ENCODE measurements at places on chromosomes 5 and 9.

DNA sequence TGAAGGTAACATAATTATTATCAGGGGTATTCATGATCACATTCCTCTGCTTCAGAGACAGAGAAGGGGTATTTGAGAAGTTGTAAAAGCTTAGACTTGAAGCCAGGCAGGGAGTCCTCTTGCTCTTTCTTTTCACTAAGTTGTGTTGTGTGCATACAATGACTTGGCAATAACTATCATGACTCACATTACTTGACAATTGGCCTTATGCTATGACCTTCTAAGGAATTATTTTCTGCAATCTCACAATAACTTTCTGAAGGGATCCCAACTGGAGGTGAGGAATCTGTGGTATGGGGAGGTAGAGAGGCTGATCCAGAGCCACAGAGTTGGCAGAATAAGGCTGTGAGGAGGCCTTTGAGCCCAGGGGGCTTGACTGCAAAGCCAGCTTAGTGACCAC lies 622.3 kb downstream of the MTRR start:
- no peak for DNase-seq

- DNase-seq: no peak
Observed at GRCh38 chr5:23223846-23224245, 283.6 kb upstream of the PRDM9 start.

DNA sequence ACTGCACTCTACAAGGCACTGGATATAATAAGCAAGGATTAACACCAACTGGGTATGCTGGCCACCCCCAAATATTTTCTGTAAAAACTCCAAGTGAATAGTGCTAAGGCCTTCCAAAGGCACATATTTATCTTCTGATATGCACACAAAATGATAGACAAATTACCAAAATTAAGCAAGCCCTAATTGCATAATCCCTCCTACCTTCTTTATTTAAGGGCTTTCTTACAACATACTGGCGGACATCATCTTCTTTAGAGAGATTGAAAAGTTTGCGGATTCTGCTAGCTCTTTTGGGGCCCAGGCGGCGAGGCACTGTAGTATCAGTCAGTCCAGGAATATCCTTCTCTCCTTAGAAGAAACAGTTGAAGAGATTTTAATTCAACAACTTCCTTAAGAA lies 1.9 kb downstream of the RPS6 start:
- DNase-seq: no peak

DNA sequence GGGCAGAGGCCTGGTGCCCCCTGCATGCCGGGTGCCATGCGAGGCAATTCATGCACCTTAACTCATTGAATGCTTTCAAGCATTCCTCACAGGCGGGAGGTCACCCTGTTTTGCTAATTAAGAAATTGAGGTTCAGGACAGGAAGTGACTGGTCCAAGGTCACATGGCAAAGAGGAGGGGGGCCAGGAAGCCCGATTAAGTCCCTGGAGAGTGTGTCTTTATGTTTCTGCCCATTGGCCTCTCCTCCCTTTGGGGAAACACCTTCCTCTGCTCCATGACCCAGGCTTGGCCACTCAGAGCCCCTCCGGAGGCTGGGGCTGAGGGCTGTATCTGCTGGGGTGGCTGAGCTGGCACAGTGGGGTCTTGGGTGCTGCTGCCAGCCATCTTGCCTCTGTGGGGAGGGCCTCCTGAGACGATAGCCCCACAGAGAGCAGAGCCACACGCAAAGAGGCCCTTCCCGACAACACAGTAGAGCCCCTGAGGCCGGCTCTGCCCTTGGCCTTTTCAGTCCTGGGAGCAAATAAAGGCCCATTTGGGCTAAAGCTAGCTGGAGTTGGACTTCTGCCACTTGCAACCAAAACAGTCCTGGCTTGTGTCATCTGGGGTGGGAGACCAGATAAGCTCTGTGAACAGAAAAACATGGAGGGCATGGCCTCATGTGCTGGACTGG lies 90.8 kb upstream of the NEURL1B start:
- DNase-seq: no peak

DNA sequence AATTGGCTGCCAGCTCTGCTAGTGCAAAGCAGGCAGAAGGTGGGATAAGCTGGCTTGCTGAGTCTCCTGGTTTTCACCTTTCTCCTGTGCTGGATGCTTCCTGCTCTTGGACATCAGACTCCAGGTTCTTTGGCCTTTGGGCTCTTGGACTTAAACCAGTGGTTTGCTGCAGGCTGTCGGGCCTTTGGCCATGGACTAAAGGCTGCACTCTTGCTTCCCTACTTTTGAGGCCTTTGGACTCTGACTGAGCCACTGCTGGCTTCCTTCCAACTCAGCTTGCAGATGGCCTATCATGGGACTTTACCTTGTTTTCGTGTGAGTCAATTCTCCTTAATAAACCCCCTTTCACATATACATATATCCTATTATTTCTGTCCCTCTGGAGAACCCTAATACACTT lies 1293.9 kb upstream of the CDH6 start:
- DNase-seq: no peak

GRCh38 chr5:175235251-175235960 lies 208.6 kb downstream of the DRD1 start:
- DNase-seq: no peak

- DNase-seq: no peak
Observed at GRCh38 chr5:125503946-125504345, 757.5 kb upstream of the ZNF608 start.

- no peak for DNase-seq
Observed at GRCh38 chr5:123439709-123440108, 16.5 kb upstream of the CEP120 start.

DNA sequence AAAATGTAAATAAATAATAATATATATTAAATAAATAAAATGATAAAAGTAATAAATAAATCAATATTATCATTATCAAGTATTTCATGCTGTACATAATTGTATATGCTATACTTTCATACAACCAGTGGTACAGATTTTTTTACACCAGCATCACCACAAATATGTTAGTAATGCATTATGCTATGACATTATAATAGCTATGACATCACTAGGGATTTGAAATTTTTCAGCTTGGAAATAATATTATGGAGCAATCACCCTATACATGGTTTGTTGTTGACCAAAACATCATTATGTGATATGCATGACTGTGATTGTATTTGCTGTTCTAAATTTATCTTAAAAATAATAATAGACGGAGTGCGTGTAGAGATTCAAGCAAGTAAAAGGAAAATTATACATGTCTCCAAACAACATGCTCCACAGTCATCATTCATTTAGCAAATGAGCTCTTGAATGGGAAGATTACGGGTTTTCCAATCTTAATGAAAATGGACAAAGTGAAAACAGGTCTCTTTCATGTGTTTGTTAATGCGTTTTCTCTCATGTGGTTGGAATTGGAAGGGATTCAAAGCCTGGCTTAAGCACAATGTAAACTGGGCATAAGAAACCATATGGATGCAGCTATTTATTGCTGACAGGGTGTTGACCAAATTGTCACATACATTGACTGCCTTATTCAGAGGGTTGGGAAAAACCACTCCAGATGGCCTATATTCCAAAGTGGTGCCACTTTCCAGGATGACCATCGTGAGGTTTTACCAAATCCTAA lies 643.0 kb upstream of the RGMB start:
- no peak for DNase-seq

- no peak for DNase-seq
Observed at GRCh38 chr5:38547257-38547656, 9.2 kb downstream of the LIFR start.

DNA sequence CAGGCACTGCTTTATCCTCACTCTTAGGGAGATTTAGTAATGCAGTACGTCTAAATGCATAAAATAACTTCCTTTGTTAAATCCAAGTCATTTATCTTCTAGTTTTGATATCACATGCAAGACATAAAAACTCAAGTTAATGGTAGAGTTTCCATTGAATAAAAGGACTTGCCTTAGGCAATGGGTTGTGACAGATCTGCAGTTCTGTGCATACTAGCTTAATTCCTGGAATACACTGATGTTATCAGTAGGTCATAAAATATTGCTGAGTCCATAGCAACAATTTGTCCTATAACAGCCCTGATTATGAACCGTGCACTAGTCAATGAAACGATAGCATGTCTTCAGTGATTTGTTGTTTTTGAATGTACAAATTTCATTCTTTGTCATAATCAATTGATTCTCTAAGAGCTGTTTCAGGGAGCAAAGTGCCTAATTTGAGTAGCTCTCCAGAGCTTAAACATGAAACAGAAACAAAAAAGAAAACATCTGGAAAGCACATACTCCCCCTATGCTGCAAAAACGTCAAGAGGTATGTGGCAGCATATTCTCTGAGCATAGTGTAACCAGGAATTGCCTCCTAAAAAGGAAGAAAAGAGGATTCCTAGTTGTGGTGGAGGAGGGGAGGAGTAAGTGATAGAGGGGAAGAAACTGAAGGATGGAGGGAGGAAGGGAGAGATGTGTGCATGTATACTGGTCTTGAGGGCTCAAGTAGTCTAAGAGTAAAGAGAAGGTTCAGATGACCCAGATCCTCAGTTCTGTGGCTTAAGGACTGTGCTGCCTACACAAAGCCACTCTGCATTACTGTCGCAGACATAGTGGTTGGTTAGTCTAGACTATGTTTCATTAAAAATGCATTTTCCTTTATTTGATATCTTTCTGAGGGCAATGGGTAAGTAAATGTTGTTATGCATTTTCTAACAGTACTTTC lies 589.2 kb downstream of the PRR16 start:
- DNase-seq: no peak

GRCh38 chr9:4106081-4106759 lies 193.6 kb downstream of the GLIS3 start:
- DNase-seq: no peak

DNA sequence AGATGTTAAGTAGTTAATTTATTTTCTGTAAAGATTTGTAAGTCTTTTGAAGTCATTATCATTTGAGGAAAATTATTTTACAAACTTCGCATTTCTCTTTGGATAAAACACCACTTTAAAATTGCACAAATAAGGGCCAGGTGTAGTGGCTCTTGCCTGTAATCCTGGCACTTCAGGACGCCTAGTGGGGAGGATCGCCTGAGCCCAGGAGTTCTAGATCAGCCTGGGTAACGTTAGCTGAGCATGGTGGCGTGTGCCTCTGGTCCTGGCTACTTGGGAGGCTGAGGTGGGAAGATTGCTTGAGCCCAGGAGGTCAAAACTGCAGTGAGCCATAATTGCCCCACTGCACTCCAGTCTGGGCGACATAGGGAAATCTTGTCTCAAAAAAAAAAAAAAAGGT lies 185.5 kb downstream of the KDM4C start:
- DNase-seq: no peak

- no peak for DNase-seq
Observed at GRCh38 chr5:22567983-22568382, 285.2 kb downstream of the CDH12 start.

- no peak for DNase-seq
Observed at GRCh38 chr9:122340161-122340560, 30.7 kb upstream of the PTGS1 start.

- no peak for DNase-seq
Observed at GRCh38 chr5:79093762-79094161, 17.8 kb upstream of the BHMT start.

- DNase-seq: no peak
Observed at GRCh38 chr5:170498811-170499351, 4.9 kb upstream of the KCNIP1 start.

DNA sequence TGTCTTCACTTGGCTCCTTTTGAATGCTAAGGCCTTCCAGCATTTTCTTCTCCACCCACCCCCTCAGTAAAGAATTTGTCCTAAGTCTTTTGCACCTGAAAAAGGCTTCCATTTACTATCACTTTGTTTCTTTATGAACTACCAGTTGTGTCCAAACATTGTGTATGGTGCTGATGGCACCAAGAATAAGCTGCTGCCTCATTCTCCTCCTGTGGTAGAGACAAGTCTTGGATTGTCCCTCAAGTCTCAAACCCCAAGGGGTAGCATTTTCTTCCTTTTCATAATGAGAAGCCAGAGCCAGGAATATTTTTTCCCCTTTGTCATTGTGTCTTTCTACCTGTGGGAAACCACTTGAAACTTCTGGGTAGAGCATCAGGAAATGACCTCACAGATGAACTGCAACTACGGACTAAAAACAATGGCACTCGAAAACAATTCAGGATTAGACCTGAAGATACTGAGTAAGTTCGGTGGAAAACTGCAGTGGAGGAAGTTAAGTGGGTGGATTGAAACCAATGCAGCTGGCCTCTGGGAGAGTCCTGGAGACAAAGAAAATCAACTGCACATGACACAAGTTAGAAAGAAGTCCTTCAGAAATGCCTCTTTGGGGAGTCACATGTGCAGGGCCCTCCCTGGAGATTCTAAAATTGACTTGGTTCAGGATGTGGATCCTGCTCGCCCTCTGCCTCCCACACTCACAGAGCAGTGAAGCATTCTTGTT lies 80.5 kb downstream of the SH3RF2 start:
- DNase-seq: no peak

DNA sequence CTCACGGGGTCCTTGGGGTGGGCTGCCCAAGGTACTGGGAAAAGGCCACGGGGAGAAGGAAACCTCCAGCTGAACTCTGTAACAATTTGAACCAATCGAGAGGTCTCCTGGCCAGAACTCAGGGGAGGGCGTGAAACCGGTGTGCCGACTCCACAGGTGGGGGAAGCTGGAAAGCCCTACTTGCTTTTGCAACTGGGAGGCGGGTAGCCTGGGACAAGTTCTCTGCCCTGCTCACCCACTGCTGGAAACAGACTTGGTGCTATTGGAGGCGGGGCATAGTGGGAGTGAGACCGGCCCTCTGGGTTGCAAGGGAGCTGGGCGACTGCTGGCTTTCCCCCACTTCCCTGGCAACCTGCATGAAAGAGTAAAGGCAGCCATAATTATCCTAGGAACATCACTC lies 73.2 kb upstream of the SLIT3 start:
- DNase-seq: no peak

- DNase-seq: no peak
Observed at GRCh38 chr5:78979117-78979742, 5.9 kb downstream of the ARSB start.

DNA sequence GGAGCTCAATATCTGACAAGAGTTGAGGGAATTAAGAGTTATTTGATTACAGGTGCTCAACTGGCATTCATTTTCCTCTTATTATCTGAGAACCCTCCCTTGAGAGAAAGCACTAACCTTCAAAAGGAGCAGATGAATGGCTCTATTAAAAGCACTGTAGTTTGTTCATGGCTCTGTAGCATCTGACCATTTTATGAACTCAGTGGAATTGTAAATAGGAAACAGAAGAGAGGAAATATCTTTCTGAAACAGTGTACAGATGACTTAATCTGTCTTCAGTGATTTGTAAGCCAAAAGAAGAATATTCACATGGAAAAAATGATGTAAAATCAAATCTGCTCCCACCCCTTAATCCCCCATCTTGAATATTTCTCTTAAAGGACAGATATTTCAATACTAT lies 810.4 kb upstream of the GRAMD2B start:
- no peak for DNase-seq

- DNase-seq: no peak
Observed at GRCh38 chr5:75640826-75641225, 29.6 kb downstream of the ANKDD1B start.

DNA sequence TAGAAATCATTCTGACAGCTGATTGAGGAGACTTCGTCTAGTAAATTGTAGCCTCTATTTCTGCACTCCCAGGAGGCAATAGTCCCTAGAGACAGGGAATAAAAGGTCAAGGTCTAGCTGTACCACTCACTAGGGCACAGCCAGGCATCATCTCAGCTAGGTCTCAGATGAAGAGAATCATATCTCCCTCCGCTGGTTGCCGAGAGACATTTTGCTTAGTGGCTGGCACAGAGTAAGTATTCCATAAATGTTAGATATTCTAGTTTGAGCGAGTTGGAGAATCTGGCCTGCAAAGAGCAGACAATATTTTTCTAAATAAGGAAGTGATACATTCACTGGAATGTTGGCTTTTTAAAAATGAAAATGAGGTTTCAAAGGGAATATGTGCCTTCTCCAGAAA lies 180.4 kb upstream of the ACTBL2 start:
- no peak for DNase-seq

GRCh38 chr9:32258482-32258881 lies 126.0 kb upstream of the ACO1 start:
- DNase-seq: no peak
